T-helper 22 cell (primary cell): ENCODE measurements at places on chromosomes 2 and 18.

GRCh38 chr2:62661263-62661635, 44.3 kb upstream of the EHBP1 start:
- no peak for DNase-seq

GRCh38 chr2:85601771-85602475, 575 bp downstream of the TMEM150A start:
- no peak for DNase-seq

- no peak for DNase-seq
These were observed 356.8 kb upstream of the ST6GAL2 start for GRCh38 chr2:107242811-107243210.

DNA sequence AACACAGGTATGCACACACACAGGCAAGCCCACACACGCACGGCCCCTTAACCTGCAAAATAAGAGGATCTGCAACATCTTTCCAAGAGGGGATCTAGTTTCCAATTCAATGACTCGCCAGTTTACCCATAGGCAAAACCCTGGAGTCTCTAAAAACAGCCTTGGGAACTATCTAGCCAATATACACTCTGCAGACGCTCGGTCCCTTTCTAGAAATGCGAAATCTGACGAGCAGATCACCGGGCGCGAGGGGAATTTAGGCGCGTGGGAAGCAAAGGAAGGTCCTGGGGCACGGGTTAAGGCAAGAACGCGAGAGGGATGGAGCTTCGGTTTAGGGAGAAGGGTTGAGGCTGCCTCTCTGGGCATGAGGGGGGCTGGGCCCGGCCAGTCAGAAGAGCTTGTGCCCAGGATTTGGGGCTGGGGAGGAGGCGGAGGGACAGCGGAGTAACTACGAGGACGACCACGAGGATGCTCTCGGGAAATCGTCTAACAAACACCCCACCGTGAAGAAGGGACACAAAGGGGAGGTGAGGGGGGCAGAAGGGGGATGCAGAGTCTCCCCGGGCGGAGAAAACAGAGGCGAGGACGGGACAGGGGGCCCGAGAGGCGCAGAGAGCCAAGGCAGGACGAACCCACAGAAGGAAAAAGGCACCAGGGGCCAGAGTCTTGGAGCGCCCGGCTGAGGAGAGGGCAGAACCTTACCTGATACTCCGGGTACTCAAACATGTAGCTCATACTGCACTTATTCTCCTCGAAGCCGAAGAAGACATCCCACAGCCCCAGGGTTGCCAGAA, 542 bp downstream of the PGAP1 start:
- no peak for DNase-seq

GRCh38 chr2:42196403-42197267, 27.5 kb downstream of the EML4 start:
- DNase-seq = no peak

DNA sequence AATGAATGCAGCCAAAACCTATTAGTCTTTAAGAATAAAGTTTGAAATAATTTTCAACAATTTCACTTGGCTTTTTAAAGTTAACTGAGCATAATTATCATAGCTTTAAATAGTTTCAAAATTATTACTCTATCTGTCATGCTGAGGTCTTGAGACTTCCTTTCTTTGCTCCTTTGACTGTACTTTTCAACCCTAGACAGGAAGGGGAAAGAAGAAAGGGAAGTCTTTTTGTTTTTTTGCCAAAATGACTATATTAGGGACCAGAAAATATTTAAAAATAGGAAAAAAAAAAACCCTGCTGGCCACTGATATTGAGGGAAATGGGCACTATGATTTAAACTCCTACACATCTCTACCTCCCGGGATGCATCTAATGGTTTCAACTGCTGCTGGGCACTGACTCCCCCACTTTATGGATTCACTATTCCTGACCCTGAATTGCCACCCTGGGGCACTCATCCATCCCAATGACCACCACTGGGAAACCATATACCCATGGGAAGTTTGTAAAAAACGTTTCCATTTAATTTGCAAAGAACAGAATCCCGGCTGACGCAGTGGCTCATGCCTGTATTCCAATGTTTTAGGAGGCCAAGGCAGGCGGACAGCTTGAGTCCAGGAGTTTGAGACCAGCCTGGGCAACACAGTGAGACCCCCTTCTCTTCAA, 50.5 kb downstream of the GAREM1 start:
- no peak for DNase-seq

GRCh38 chr2:54254180-54254579, 1.8 kb downstream of the TSPYL6 start:
- DNase-seq = no peak

GRCh38 chr2:228681426-228681825, 499.9 kb upstream of the SPHKAP start:
- DNase-seq = no peak

DNA sequence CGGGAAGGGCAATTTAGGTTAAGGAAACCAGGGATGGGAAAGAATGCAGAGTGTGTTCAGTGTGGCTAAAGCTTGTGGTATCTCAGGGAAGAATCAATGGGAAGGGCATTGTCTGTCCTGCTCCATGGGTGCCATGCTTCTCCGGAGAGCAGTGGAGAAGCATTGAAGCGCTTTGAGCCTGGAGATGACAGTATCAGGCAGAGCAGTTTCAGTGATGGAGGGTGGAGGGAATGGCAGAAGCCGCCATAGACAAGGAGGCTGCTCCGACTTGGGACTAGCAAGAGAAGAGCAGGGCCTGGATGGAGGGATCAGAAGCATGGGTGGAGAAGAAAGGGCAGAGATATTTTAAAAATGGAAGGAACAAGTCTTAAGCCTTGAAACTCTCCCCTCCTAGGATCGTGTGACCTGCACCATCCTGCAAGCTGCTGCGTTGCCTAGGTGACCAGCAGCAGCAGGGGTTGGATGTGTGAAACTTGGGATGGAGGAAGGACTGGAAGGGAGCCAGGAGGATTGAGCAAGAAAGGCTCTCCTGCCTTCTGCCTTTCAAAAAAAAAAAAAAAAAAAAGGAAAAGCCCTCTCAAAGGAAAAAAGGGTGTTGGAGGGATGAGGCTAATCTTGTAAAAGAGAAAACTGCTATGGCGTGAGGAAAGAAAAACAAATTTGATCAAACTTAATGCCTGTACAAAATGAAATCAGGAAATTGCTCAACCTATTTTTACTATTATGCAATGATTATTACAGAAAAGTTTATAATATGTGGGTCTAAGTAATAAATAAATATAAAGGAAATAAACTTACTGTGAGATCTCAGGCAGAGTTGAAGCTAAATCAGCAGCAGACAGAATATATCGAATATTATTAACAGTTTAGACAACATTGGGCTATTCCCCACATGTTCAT, 493.8 kb upstream of the NRP2 start:
- DNase-seq = no peak

DNA sequence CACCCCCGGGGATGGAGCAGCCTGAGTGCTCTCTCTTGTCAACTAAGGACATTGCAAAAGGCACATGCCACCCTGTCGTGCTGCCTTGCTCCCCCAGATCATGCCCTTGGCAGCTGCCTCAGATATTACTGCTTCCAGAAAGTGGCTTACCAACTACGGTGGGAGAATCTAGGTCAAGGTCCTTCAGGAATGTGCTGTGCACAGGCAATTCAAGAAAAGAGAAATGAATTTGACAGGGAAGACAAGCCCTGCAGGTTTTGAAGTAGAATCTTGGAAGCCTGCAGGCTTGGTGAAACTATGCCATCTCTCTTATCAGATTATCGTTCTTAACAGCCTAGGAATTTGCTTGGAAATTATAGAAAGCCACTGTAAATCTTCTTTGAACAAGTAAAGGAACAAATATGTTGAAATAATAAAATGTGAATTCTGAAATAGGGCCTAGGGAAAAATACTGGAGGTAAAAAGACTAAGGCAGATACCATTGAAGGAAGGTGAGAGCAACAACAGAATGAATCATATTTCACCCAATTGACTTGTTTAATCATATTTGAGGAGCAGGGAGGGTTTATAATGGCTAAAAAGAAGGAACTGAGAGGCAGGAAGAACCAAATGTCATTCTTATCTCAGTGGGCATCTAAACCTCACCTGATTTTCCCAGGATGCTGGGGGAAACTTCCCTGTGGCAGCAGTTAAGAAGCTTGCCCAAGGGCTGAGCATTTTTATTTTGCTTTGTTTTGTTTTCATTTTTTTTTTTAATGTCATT, 94.0 kb upstream of the GLS start:
- DNase-seq = no peak

- no peak for DNase-seq
These were observed 97.7 kb upstream of the TFCP2L1 start for GRCh38 chr2:121382744-121383143.

DNA sequence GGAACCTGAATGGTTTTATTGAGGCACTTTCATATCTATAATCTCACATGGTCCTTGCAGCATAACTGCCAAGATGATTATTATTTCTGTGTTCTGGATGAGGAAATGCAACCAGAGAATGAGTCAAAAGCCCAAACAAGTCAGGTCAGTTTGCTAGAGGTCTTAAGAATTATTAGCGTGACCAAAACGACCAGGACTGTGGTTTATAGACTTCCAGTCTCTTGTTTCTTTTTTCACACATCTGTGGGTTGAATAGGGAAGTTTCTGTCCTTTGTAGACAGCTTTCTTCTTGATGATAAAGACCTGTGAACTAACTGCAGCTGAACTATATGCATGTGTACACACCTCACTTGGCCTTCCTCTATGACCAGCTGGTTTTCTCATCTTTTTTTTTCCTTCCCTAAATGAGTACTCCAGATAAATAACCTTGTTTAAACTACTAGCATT, 13.9 kb downstream of the ADAM23 start:
- DNase-seq = no peak

GRCh38 chr2:63440612-63441011, 147.7 kb downstream of the WDPCP start:
- DNase-seq = no peak

GRCh38 chr2:202376460-202377206, 506 bp downstream of the BMPR2 start:
- peak; percentile 16 for DNase-seq

- DNase-seq = no peak
These were observed 65.2 kb downstream of the KYNU start for GRCh38 chr2:142942690-142943089.

DNA sequence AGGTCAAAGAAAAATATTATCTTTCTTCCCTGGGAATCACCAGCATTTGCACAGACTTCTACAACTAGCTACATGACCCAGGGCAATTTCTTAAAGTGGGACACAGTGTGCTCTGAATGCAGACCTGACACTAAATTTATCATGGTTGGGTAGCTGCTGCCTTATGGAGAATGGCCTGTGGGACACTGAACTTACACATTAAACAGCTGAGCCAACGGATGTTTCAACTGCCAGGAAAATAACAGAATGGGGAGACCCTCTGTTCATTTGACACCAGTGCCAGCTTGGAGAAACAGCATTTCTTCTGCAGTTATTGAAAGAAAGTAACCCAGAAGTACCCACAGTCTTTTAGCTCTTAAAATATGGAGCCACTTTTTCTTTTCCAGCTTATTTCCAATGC, 54.1 kb downstream of the SLC8A1 start:
- DNase-seq = no peak

- DNase-seq = no peak
These were observed 32.8 kb upstream of the IL1B start for GRCh38 chr2:112869258-112869842.

GRCh38 chr2:7043690-7044089, 126.5 kb downstream of the RNF144A start:
- DNase-seq = no peak

DNA sequence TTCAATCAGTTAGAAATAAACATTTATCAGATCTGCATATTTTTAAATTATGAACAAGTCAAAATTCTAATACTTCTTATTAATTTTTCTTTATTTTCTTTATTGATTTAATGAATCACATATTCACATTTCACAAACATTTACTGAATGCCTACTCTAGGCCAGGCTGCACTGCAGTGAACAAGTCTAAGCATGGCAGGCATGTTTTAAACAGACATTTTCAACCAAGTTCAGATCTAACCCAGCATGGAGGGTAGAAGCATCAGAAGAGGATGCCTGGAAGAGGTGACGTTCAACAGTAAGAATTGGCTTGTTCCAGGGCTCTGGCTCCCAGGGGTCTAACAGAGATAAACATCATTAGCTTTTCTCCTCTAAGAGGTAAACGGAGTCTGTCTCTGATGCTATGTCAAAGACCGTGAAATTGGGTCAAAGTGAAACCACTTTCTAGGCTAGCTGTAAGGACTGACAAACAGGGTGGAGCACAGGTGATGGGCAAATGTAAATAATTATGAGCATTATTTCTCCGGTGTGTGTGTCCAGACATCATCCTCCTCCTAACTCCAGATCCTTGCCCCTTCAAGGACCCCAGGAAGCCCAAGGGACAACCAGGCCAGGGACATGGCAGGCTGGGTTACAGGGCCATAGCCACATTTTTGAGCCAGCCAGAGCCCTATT, 50.6 kb downstream of the UNC50 start:
- DNase-seq = no peak

- no peak for DNase-seq
These were observed 12.8 kb upstream of the MAP3K20 start for GRCh38 chr2:173062801-173063200.

- no peak for DNase-seq
These were observed 73.8 kb downstream of the RPIA start for GRCh38 chr2:88765154-88765888.

DNA sequence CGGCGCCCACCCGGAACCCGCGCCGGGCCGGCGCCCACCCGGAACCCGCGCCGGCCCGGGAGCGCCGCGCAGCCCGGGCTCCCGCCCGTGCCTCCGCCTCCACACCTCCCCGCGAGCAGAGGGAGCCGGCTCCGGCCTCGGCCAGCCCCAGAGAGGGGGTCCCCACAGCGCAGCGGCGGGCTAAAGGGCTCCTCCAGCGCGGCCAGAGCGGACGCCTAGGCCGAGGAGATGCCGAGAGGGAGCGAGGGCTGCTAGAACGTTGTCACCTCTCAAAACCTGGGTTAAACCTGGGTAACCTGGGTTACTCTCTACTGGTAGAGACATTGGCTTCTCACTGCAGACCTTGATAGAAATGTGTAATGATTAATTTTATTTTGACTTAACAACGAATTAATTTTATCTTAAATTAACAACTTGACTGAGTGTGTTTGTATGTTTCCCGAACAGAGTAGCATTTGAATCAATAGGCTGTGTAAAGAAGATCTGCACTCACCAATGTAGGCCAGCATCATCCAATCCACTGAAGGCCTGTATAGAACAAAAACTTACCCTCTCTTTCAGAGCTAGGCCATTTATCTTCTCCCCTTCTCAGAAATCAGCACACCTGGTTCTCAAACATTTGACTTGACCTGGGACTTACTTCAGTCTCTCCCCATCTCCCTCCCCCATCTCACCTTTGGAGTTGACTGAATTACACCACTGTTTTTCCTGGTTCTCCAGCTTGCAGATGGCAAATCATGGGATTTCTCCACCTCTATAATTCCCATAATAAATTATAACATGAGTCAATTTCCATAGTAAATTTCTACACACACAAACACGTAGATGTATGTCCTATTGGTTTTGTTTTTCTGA, 242.7 kb downstream of the ASXL3 start:
- DNase-seq = no peak

- DNase-seq = no peak
These were observed at the start of gene SULT1C2 for GRCh38 chr2:108288534-108289106. Gene SULT1C2 (plus strand): TSS chr2:108288895. CDS start chr2:108293668, 4,773 bp downstream.

DNA sequence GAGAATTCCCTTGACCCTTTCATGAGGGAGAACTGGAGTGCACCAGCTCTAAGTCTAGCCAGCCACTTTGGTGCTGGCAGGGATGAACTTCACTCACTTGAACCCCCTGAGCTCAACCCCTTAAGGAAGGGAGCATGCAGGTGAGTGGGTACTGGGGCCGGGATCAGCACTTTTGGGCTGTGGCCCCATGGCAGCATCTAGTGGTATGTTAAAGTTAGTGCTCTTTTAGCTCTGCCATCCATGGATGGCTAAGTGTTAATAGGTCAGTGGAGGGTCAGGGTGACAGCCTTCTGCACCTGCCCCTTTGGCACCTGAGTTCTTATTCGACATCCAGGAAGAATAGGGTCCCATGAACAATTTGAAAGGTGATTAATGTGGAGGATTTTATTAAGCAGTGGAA, 689.0 kb upstream of the FSHR start:
- DNase-seq = no peak
